T-cell (primary cell): ENCODE measurements at places on chromosomes 1 and 21. TPM values are rescaled to one million over a fixed set of nuclear protein-coding genes. Genes with fewer than 3 reads are reported as not detected.

DNA sequence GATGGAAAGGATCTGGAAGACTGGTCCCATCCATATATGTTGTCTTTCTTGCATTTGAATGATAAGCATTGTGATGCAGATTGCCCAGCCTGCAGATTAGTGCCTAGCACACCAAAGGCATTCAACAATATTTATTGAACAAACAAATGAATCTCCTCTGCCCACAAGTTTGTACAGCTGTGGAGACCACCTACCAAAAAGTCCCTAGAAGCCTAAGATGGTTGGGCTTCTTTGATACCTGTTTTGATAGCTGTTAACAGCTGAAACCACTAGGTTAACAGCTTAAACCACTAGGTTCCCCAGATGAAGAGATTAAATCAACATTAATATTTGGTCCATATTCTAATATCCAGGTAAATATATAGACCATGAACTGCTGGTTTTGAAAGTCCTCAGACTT, 9.8 kb downstream of the DUSP10 start:
- no peak overlapping the region for H3K27ac ChIP-seq
- H3K36me3 ChIP-seq = peaks cover 3% of the 10 kb centered on the region
- DNase-seq = no peak
- H3K27me3 ChIP-seq = no peaks in the 10 kb centered on the region
- H3K4me3 ChIP-seq = no peak overlapping the region

GRCh38 chr1:48107516-48107915, 110.3 kb upstream of the TRABD2B start:
- H3K27me3 ChIP-seq = peaks cover 3% of the 10 kb centered on the region
- no peak overlapping the region for H3K4me3 ChIP-seq
- H3K36me3 ChIP-seq = no peaks in the 10 kb centered on the region

GRCh38 chr1:62126579-62127290, 67.9 kb upstream of the L1TD1 start:
- no peaks in the 10 kb centered on the region for H3K4me1 ChIP-seq
- no peaks in the 10 kb centered on the region for H3K36me3 ChIP-seq
- H3K27me3 ChIP-seq = no peaks in the 10 kb centered on the region
- H3K4me3 ChIP-seq = no peak overlapping the region
- H3K27ac ChIP-seq = no peak overlapping the region
- no peak for DNase-seq

- no peak overlapping the region for H3K4me3 ChIP-seq
- no peaks in the 10 kb centered on the region for H3K27me3 ChIP-seq
- peaks cover 20% of the 10 kb centered on the region for H3K4me1 ChIP-seq
- H3K27ac ChIP-seq = peak overlapping the region; percentile 73
These were observed 41.7 kb downstream of the MRPL39 start for GRCh38 chr21:25565272-25566211.

GRCh38 chr1:77697441-77697840, 15.0 kb upstream of the ZZZ3 start:
- no peak overlapping the region for H3K4me3 ChIP-seq
- H3K27me3 ChIP-seq = no peaks in the 10 kb centered on the region
- H3K36me3 ChIP-seq = peaks cover 32% of the 10 kb centered on the region

DNA sequence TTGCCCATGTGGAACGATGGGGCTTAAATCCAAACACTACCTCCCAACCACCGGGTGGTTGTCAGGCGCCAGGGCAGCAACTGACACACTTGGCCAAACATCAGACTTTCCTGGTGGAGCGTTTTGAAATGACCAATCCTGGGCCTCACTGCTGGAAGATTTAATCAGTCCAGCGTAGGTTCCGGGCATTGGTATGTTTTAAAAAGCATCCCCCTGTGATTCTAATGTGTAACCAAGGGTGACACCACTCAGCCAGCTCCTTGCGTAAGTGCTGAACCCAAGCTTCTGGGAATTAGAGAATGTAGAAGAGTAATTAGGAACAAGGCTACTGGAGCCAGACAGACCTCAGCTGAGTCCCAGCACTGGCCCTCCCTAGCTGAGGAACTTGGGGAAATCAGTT, 44.8 kb upstream of the KAZN start:
- H3K27me3 ChIP-seq = no peaks in the 10 kb centered on the region
- H3K27ac ChIP-seq = no peak overlapping the region
- no peak for DNase-seq

GRCh38 chr1:61191433-61191720, 109.0 kb downstream of the NFIA start:
- H3K27ac ChIP-seq = no peak overlapping the region
- no peak for DNase-seq
- no peaks in the 10 kb centered on the region for H3K36me3 ChIP-seq
- no peaks in the 10 kb centered on the region for H3K27me3 ChIP-seq
- no peak overlapping the region for H3K4me3 ChIP-seq

DNA sequence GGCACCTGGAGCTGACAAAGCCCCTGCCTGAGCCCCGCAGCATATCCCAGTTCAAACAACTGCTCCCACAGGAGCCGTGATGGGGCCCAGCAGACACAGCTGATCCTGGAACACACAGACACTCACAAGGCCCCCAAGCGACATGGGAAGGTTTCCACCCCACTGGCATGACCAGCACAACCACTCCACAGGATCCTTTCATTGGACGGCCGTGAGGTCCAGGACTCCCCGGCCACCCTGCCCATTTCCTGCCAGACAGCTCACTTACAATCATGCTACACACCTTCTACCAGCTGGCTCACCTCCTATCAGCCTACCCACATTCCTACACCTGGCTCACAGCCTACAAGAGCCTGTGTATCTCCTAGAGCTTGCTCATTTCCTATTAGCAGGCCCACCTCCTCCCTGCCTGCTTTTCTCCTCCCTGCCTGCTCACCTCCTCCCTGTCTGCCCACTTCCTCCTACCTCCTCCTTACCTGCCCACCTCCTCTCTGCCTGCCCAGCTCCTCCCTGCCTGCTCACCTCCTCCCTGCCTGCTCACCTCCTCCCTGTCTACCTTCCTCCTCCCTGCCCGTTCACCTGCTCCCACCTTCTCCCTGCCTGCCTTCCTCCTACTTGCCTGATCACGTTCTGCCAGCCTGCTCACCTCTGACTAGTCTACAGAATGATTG, 73.9 kb downstream of the MATN1 start:
- no peaks in the 10 kb centered on the region for H3K36me3 ChIP-seq
- peaks cover 69% of the 10 kb centered on the region for H3K27me3 ChIP-seq
- DNase-seq = no peak
- H3K4me3 ChIP-seq = no peak overlapping the region

DNA sequence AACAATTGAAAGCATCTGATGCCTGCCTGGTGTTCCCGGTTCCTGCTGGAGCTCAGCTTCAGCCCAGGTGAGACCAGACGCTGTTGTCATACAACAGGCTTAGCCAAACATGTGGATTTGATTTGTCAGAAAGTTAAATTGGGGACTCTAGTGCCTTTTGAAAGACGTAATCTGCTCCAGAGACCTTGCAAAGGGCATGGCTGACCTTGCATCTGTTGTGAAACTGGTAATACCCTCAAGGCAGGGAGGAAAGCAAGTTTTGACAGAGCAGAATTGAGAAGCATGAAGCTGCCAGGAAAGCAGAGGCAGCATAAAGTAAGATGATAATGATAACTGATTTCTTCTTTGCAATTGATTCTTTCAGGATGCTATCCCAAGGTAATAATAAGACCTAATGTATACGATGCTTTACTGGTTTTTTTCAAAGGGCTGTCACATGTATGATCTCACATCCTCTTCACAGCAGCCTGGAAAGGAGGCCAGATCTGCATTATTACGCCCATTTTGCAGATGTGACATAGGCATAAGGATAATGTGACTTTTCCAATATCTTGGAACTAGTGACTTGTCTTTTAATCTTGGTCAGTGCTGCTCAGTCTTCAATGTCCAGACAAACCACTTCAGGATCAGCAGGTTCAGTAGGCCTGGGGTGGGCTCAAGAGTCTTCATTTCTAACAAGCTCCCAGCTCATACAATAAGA, 24.7 kb upstream of the CNN3 start:
- H3K27me3 ChIP-seq = no peaks in the 10 kb centered on the region
- DNase-seq = no peak
- H3K4me1 ChIP-seq = no peaks in the 10 kb centered on the region
- no peaks in the 10 kb centered on the region for H3K36me3 ChIP-seq
- no peak overlapping the region for H3K4me3 ChIP-seq

DNA sequence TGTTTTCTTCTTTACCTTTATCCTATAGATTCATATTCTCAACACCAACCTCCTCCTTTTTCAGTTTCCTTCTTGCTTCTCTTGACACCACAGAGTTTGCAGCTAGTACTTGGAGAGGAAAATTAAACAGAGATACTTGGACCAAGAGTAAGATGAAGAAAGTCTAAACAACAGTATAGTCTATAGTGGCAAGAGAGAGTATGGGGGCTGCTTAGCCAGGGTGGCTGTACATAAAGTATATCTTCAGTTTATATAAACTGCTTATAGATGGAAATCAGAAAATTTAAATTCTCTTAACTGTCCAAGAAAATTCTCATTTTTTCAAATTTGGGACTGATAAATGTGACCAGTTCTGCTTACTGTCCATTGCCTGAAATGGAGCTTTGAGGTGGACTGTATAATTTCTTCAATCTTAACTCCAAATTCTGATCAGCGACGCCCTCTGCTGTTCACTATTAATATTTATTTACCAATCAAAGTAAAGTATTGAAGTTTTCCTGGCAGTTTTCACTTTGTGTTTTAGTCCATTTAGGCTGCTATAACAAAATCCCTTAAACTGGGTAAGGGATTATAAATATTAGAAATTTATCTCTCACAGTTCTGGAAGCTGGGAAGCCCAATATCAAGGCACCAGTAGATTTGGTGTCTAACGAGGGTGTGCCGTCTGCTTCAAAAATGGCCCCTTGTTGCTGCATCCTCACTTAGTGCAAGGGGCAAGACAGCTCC, 14.8 kb upstream of the METTL18 start:
- no peak overlapping the region for H3K27ac ChIP-seq
- H3K4me3 ChIP-seq = no peak overlapping the region
- peak; percentile 7 for DNase-seq

RGS13 gene
- total RNA-seq = not detected

SLAMF9 gene
- not detected for total RNA-seq

PLEKHN1 gene
- 7.3 TPM for total RNA-seq

ATP6V1G3 gene
- not detected for total RNA-seq

CLCA2 gene
- total RNA-seq = not detected

LAMC2 gene
- total RNA-seq = 0.15 TPM

SAMD13 gene
- total RNA-seq = not detected

KIRREL1 gene
- total RNA-seq = 0.19 TPM

NBPF10 gene
- total RNA-seq = 3.6 TPM
